ENCODE measurements at places on chromosomes 2 and 18. TPM values are rescaled to one million over a fixed set of nuclear protein-coding genes. Genes with fewer than 3 reads are reported as not detected.

The FIGN gene
- total RNA-seq, result 4.1 TPM

The DSG1 gene
- not detected for total RNA-seq

The SPATA3 gene
- total RNA-seq, result not detected

The OR6B2 gene
- not detected for total RNA-seq

The NOSTRIN gene
- total RNA-seq, result 0.81 TPM

The LYPD6B gene
- not detected for total RNA-seq

The ANKRD30BL gene
- 0.16 TPM for total RNA-seq

DNA sequence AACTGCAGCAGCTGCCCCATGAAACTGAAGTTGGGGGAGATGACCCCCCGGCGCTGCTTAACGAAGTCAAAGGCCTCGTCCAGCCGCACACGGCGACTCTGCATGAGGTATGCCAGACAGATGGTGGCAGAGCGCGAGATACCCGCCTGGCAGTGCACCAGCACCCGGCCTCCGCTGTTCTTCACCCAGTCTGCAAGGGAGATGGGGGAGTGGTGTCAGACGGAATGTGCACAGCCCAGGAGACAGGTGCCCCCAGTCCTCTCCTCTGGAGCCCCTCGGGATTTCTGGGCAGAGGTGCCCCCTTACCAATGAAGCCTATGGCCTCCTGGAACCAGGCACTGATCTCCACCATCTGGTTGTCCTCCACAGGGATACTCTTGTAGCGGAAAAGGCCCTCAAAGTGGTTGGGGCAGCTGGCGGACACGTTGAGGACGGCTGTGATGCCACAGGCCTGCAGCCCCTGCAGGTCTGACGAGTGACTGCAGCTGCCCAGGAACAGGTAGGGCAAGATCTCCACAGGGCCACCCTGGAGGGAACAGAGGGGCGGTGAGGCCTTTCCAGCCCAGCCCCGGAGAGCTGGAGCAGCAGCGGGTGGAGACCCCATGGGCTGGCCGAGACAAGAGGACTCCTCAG lies 1.3 kb downstream of the DUSP2 start:
- no peak for DNase-seq

DNA sequence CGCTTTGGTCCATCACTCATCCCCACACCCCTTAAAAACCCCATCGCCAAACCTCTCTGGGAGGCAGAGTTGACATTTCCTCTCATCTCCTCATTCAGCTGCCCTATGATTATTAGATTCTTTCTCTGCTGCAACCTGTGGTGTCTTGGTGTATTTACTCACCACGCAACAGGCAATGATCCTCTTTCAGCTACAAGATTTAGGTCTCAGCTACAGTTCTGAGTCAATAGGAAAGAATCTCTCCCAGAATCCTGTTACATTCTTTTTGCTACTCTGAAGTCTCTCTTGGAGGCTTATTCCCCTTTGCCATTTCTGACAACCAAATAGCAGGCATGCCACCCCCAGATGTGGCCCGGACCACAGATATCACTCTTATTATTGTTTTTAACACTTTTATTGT lies 468.3 kb upstream of the GYPC start:
- DNase-seq, result no peak

GRCh38 chr2:122683018-122683417 lies 927.6 kb downstream of the TSN start:
- DNase-seq, result no peak

DNA sequence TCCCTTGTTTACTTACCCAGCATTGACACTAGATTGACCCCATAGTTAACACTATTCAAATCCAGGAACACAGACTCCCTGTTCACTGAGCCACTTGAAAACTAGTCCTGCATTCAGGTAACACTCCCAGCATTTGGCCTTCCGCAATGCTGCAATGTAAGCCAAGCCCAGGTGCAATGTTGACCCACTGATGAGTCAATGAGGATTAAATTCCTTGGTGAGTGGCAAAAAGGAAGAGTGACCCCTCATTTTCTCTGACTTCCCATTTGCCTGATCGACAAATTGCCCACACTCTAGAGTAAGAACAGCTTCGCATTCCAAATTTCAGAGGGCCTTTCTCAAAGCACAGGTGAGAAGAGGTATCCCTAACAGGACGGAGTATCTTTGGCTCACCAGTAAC lies 251.9 kb downstream of the FBXO15 start:
- no peak for DNase-seq

DNA sequence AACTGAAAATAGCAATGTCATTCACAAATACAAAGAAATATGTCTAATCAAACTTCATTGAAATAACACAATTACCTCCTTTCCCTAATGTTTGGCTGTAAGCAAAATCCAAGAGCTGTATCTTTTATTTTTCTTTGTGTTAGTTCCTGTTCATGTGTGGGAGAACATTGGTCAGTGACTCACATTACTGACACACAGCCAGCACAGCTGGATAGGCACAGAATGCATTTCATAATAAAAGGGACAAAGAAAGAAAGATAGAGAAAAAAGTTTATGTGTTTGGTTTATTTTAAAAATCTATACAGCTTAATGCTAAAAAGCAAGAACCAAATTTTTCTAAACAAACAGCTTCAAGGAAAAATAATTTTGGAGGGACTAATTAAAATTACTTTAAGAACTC lies 185.6 kb upstream of the COL3A1 start:
- DNase-seq, result peak; percentile 95

DNA sequence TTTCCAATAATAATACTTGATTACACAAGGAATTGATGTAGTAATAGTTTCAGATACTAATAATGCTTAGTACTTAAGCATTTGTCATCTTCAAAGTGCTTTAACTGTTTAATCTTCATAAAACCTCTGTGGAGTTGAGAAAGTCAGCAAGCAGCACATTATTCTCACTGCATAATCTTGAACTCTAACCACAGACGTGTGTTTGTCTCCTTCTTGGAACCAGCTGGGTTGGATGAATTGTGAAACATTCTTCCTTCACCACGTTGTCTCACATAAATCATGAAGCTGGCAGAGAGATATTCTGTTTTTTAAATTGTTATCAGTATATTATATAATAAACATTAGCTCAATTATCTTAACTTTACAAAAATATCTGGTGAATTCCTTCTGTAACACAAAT lies 55.1 kb upstream of the LDAH start:
- DNase-seq, result peak; percentile 55

DNA sequence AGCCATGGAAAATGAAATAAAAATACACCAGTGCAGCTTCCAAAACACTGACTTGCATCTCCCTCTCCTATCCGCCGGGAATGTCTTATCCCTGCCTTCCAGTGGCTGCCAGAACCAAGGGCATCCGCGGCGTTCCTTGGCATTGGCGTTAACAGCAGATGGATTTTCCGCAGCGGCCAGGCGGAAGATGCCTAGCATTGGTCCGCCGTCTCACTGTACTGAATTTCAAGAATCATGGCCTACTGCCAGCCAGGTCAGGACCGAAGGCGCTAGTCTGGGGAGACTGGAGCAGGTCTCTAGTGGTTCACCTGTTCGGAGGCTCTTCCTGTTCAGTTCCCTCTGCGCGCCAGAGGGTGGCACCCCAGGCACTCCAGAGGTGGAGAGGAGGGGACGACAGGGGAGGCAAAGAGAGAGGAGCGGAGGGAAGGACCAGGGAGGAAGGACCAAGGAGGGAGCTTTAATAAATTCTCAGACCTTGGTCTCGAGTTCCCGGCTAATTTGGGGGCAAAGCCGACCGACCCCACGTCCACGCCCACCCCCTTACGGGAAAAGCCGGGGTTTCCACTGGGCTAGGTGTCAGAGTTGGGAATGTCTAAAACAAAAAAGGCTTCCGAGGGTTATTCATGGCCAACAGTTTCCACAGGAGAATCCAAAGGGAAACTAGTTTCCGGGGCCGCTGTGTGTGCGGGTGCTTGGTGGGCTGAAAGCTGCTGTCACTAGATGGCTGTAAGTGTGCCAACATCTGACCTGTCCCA lies 3.7 kb upstream of the BCL2L11 start:
- peak; percentile 67 for DNase-seq

DNA sequence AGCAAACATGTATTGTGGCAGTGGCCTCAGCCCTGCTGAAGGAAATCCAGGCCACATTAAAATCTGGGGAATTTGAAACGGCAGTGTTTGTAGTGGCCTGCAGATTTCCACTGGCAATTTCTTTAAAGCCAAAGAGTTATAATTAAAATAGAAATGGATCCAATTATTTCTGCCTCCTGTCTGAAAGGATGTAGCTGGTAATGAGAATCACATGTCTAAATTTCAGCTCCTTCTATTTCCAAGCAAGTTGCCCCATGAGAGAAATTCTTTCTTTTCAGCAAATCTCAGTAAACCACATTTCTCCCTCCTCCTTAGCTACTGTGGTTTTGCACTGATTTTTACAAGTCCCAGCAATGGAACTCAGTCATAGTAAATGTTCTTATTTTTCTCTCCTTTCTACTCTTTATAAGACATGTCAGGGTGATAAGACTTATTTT lies 55.4 kb upstream of the ZNF396 start:
- peak; percentile 6 for DNase-seq

DNA sequence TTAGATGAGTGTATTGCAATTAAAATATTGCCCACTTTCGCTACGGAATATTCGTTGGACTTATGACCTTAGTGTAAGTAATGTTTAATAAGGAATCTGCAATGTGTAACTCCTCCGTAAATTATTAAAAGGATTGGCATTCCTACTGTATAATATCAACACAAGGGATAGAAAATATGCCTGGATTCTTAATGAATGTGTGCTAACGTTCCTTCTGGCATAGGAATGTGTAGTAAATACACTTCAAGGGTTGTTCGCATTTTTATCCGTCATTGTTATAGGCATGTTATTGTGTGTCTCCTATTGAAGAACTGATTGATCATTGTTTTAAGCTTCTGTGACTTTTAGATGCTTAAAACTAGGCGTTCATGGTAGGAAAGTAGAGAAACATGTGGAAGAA lies 134.5 kb downstream of the NEDD4L start:
- DNase-seq, result peak; percentile 27

DNA sequence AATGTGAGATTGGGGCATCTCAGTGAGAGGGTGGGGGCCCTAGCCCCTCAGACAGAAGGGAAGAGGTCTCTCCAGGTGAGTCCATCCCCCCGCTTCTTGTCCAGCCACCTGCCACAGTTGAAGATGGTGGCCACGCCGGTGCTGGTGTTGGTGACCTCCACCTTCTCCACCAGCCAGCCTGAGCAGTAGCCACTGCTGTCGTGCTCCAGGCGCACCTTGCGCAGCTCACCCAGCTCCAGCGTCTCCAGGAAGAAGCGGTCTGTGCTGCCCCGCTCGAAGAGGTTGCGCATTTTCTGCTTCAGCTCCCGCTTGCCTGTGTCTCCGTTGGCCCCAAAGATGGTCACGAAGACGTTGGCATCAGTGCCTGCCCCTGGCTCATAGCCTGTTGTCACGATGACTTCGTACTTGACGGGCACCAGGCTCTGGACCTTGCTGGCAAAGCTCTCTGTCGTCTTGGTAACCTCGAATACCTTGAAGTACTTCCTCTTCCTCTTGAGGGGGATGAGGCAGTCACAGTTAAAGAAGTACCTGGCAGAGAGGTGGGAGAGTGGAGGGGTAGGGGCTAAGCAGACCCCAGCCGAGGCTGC lies 179.5 kb downstream of the LOXHD1 start:
- no peak for DNase-seq

GRCh38 chr2:44296653-44297052 lies 21.4 kb downstream of the SLC3A1 start:
- DNase-seq, result no peak

All from fibroblast of the aortic adventitia (primary cell).